Colonic mucosa (tissue), 4 donors: ENCODE measurements at places on chromosomes 7 and 10. TPM values are rescaled to one million over a fixed set of nuclear protein-coding genes. Genes with fewer than 3 reads are reported as not detected.

PRKAR2B gene
- total RNA-seq, result 9.3 TPM

ANKRD16 gene
- total RNA-seq, result 8.1 TPM

OPN4 gene
- not detected for total RNA-seq

CCDC3 gene
- total RNA-seq, result 2.1 TPM

GHRHR gene
- not detected for total RNA-seq

GPNMB gene
- 12.8 TPM for total RNA-seq

AMPH gene
- total RNA-seq, result 0.49 TPM

UTF1 gene
- total RNA-seq, result not detected

ANKRD61 gene
- total RNA-seq, result not detected

- no peaks in the 10 kb centered on the region for H3K27me3 ChIP-seq
- peak within 1 kb of the TSS; percentile 61 for H3K27ac ChIP-seq
- H3K4me3 ChIP-seq, result peak within 1 kb of the TSS; percentile 94
- H3K4me1 ChIP-seq, result no peaks in the 10 kb centered on the region
Measured at GRCh38 chr10:91909117-91909677, at the start of gene FGFBP3. Gene FGFBP3, minus strand, starts transcription at chr10:91909486. Its CDS starts 517 bp downstream, at chr10:91908969.

GRCh38 chr7:112858838-112859237 is 68.6 kb upstream of the TMEM168 start:
- no peak overlapping the region for H3K27ac ChIP-seq
- no peak for DNase-seq
- no peaks in the 10 kb centered on the region for H3K4me1 ChIP-seq
- H3K36me3 ChIP-seq, result no peaks in the 10 kb centered on the region
- H3K4me3 ChIP-seq, result no peak overlapping the region

DNA sequence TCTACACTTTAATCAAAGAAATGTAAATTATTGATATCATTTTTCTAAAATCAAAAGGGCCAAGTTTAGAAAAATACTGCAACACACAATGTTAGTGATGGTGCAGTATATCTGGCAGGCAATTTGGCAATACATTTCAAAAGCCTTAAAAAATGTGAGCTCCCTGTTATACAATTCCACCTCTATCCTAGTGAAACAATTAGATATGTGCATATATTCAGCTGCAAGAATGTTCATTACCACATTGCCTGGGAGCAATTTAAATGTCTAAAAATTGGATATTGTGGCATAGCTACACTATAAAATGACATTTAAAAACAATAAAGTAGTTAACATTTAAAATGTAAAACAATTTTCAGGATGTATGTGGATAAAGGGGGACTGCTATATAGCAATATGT is 10.1 kb upstream of the ERVW-1 start:
- peaks cover 7% of the 10 kb centered on the region for H3K36me3 ChIP-seq
- DNase-seq, result no peak
- H3K4me1 ChIP-seq, result no peaks in the 10 kb centered on the region
- no peak overlapping the region for H3K27ac ChIP-seq
- no peaks in the 10 kb centered on the region for H3K27me3 ChIP-seq

DNA sequence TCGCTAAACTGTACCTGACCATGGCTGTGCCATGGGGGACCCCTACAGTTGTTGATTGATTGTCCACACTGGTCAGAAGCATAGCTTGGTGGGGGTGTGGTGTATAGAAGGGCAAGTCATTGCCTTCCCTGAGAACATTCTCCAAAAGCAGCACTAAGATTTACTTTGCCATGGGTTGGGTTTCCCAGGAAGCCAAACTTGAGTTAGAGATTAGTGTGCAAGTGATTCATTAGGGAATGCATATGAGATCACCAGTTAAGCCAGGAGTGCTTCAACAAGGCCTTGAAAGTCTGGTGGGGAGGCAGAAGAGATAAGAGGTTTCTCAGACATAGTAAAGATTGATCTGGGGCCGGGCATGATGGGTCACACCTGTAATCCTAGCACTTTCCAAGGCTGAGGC is 21.4 kb upstream of the TPST1 start:
- H3K36me3 ChIP-seq, result no peaks in the 10 kb centered on the region
- no peak overlapping the region for H3K27ac ChIP-seq
- no peak overlapping the region for H3K4me3 ChIP-seq
- no peak for DNase-seq
- no peaks in the 10 kb centered on the region for H3K4me1 ChIP-seq
- no peaks in the 10 kb centered on the region for H3K27me3 ChIP-seq

DNA sequence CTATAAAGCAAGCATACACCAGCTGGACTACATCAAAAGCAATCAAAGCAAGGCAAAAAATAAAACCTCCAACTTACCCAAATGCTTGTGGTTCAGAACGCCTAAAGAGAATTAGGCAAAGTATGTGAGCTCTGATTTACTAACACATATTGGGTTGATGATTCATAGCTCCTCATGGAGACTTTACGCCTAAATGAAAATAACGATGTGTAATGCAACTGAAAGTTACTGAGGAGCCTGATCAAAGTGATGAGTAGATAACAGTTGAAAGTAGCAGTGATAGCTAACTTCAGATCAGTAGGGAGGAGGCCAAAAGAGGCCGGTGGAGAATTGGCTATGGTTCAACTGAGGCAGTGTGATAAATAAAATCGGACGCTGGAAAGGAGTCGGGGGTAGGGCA is 85.0 kb downstream of the MPP7 start:
- no peak overlapping the region for H3K27ac ChIP-seq
- DNase-seq, result no peak
- peaks cover 6% of the 10 kb centered on the region for H3K4me1 ChIP-seq
- H3K4me3 ChIP-seq, result no peak overlapping the region
- H3K27me3 ChIP-seq, result no peaks in the 10 kb centered on the region

DNA sequence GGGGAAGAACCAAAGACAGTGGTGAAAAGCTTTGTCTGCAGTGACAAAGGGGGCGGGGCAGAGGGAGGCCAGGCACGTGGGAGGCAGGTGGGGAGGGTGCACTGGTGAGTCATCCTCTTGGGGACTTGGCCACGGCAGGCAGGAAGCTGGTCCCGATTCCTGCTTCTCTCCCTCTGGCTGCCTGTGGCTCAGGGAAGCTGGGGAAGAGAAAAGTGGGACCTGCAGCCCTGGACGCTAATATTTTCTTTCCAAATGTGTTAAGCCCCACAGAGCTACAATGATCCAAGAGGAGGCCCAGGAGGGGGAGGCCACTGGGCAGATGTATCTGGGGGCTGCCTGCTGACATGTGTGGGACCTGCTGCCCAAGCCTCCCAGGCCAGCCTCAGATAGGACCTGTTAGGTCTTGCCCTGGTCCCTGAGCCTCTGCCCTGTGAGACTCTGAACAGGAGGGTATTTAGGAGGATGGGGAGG is 231.8 kb downstream of the KCNMA1 start:
- no peak overlapping the region for H3K4me3 ChIP-seq
- peaks cover 23% of the 10 kb centered on the region for H3K4me1 ChIP-seq
- no peaks in the 10 kb centered on the region for H3K27me3 ChIP-seq
- DNase-seq, result peak; percentile 84

- H3K4me1 ChIP-seq, result no peaks in the 10 kb centered on the region
- no peak for DNase-seq
- no peak overlapping the region for H3K4me3 ChIP-seq
- H3K27ac ChIP-seq, result no peak overlapping the region
Measured at GRCh38 chr7:108667216-108667615, 97.5 kb downstream of the DNAJB9 start.

GRCh38 chr10:119251315-119251708 is 43.9 kb downstream of the GRK5 start:
- H3K36me3 ChIP-seq, result no peaks in the 10 kb centered on the region
- peak overlapping the region; percentile 37 for H3K27ac ChIP-seq
- H3K4me1 ChIP-seq, result no peaks in the 10 kb centered on the region

GRCh38 chr10:11564741-11565140 is 46.7 kb downstream of the USP6NL start:
- H3K4me1 ChIP-seq, result no peaks in the 10 kb centered on the region
- no peaks in the 10 kb centered on the region for H3K27me3 ChIP-seq
- DNase-seq, result no peak
- no peak overlapping the region for H3K27ac ChIP-seq

DNA sequence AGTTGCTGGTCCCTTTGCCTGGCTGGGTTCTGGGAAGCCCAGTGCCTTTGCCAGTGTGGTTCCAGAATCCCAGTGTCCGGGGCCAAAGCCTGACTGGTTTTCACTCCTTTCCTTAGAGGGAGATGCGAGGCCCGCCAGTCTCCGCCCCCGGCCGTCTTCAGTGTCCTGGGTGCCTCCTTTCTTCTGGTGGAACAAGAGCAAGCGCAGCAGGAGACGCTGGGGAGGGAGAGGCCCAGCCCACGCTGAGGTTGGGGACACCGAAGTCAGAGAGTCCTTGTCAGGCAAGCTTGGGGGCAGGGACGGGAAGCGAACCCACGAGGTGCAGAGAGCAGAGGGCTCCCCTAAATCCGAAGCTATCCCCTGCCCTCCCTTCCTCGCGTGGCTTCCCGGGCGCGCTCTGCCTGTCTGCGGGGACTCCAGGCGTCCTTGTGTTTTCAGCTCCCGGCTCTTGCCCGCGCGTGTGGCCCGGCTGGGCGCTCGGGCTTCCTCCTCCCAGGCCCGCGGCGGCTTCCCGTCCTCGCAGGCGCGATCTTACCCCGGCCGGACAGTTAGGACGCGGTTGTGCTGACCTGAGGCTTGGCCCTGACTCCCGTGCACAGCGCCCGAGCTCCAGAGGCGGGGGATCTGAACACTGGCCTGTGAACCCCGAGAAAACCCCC is 60.6 kb upstream of the UBE3C start:
- H3K27ac ChIP-seq, result no peak overlapping the region
- no peak for DNase-seq
- peaks cover 12% of the 10 kb centered on the region for H3K27me3 ChIP-seq

DNA sequence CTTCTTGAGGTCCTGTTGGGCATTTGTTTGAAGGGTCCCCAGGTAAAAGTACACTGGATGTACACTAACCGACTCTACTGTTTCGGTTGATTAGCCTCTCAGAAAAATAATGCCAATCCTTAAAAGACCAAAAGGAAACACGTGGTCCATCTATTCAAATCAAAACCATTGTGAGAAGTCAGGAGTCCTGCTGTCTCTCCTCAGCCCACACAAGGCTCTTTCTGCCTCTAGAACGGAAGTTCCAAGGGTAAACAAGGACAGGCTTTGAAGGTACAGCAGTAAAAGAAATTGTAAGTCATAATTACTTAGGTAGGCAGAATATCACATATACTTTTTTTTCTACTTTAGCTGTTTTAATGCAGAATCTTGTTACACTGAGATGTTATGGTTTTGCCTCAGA is 71.7 kb upstream of the TPK1 start:
- no peaks in the 10 kb centered on the region for H3K36me3 ChIP-seq
- H3K27me3 ChIP-seq, result no peaks in the 10 kb centered on the region
- no peak overlapping the region for H3K27ac ChIP-seq

- no peaks in the 10 kb centered on the region for H3K4me1 ChIP-seq
- DNase-seq, result no peak
- no peak overlapping the region for H3K4me3 ChIP-seq
- no peaks in the 10 kb centered on the region for H3K36me3 ChIP-seq
Measured at GRCh38 chr10:17185873-17186272, 15.6 kb downstream of the TRDMT1 start.

- no peaks in the 10 kb centered on the region for H3K27me3 ChIP-seq
- no peaks in the 10 kb centered on the region for H3K36me3 ChIP-seq
- DNase-seq, result no peak
Measured at GRCh38 chr7:42939457-42940240, 7.5 kb downstream of the MRPL32 start.

DNA sequence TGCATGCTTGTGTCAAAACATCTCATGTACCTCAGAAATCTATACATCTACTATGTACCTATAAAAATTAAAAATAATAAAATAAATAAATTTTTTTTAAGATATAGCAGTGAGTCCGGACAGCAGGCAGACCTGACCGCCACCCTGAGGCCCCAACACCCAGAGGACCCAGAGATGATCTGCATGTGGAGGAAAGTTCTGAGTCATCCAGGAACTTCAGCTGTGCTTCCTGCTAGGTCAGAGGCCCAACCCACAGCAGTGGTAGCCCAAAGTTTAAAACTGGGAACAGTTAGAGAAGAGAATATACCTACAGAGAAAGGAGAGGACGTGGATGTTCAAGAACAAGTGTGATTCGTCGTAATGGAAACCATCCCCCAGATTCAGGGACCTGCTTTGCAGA is 683.7 kb upstream of the NRP1 start:
- DNase-seq, result no peak
- no peaks in the 10 kb centered on the region for H3K4me1 ChIP-seq

DNA sequence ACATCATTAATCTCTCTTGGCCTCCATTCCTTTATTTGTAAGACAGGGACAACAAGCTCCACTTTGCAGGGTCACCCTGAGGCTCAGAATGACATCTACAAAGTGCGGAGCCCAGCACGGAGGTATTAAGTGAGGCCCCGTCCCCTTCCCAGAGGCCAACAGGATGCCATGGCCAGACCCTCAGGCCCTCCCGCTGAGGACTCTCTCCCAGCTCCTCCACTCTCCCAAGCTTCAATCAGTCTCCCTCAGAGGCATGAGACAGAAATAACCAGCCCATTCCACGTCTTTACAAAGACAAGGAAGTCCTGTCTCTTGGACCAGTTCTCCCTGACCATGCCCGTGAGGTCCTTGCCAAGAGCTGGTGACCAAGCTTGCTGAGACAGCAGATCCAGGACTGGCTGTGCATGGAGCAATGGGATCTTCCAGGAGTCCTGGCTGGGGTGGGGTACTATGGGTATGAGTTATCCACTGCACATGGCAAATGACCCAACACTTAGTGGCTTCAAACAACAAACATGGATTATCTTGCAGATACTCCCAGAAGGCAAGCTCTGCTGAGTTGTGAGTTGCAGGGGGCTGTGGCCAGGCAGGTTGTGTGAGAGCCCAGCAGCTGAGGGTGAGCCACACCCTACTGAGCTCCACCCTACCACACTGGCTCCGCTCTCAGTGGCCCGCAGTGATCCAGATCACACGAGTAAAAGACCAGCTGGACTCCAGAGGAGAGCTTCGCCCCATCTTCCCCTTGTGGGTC is 4.3 kb upstream of the PPIF start:
- H3K4me1 ChIP-seq, result no peaks in the 10 kb centered on the region
- DNase-seq, result peak; percentile 51
- H3K36me3 ChIP-seq, result no peaks in the 10 kb centered on the region
- H3K27me3 ChIP-seq, result no peaks in the 10 kb centered on the region
- H3K27ac ChIP-seq, result no peak overlapping the region

GRCh38 chr10:10663622-10664021 is 354.1 kb upstream of the CELF2 start:
- H3K36me3 ChIP-seq, result no peaks in the 10 kb centered on the region
- no peak overlapping the region for H3K27ac ChIP-seq
- no peak overlapping the region for H3K4me3 ChIP-seq
- no peaks in the 10 kb centered on the region for H3K4me1 ChIP-seq
- H3K27me3 ChIP-seq, result peaks cover 4% of the 10 kb centered on the region

DNA sequence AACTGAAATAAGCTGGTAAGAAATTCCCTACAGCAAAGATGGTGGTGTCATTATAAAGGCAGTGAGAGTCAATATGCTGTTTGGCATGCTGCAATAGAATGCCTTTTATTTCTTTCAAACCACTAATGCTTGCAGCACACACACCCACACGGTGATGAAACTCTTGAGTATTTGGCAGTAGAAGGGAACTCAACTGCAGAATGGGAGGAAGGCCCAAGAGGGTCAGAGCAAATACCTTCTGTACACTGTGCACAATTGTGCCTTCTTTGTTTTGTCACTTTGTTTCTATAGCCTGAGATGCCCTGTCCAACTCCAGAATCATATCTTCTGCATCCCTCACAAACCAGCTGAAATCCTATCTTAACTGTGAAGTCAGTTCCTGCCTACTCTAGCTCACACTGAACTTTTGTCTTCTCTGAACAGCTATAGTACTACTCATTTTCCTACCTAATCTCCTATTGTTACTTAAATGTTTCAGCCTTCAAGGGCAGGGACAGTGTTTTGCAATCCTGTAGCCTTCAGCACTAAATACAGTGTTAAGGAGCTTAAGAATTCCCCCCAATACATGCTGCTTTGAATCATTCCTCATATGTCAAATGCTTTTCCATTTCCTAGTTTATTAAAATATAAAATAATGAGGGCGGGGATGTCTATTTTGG is 22.2 kb downstream of the MMS19 start:
- H3K4me3 ChIP-seq, result no peak overlapping the region
- no peak overlapping the region for H3K27ac ChIP-seq
- DNase-seq, result no peak
- no peaks in the 10 kb centered on the region for H3K27me3 ChIP-seq
